ENCODE measurements at places on chromosomes 2 and 18.

DNA sequence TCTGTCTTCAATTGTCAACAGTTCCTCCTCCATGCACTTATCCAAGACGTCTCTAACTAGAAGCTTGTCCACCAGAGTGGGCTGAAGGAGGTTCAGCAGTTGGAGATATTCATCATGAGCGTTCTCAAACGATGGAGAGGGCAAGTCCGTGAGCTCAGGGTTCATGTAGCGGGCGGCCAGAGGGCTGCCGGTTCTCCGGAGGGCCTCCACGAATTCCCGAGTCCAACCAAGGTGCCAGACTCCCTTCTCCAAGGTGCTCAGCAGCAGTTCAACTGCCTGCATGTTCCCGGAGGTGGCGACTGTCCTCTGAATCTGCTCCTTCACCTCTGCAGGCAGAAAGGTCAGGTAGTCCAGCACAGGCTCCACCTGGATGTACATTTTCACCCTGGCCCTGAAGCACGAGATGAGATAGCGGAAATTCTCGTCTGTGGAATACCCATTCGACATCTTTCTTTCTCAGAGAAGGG lies 590 bp downstream of the IFIH1 start:
- DNase-seq: peak; percentile 29

DNA sequence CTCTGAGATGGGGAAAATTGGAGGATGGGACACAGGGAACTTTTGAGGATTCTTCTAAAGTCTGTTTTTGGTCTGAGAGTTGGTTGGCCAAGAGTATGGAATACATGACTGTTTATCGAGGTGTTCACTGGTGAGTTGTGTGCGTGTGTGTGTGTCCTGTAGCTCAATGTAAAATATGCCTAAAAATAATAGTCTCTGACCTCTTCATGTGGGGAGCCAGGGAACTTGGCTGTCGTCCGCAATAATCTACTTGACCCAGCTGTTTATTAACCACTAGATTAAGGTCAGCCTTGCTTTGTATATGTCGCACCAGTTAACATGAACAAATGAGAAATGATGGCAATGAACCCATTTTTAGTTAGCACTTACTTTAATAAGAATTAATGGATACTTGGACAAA lies 177.5 kb upstream of the TPO start:
- no peak for DNase-seq

- DNase-seq: no peak
These were observed 190.4 kb upstream of the CRIM1 start for GRCh38 chr2:36165132-36165531.

GRCh38 chr2:79511320-79511951 lies 1.4 kb upstream of the CTNNA2 start:
- DNase-seq: no peak

DNA sequence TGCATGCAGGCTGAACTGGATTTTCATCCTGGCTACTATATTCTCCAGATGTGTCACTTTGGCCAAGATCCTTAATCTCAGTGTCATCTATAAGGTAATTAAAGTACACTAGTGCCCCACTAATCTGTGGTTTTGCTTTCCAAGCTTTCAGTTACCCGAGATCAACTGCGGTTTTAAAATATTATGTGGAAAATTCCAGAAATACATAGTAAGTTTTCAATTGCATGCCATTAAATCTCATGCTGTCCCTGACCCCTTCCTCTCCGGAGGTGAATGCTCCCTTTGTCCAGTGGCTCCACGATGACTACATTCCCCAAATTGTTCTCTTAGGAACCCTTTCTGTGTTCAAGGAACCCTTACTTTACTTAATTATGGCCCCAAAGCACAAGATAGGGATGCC lies 5.3 kb upstream of the TYMS start:
- DNase-seq: no peak

- DNase-seq: peak; percentile 20
These were observed 782 bp downstream of the MTA3 start for GRCh38 chr2:42569116-42569711.

DNA sequence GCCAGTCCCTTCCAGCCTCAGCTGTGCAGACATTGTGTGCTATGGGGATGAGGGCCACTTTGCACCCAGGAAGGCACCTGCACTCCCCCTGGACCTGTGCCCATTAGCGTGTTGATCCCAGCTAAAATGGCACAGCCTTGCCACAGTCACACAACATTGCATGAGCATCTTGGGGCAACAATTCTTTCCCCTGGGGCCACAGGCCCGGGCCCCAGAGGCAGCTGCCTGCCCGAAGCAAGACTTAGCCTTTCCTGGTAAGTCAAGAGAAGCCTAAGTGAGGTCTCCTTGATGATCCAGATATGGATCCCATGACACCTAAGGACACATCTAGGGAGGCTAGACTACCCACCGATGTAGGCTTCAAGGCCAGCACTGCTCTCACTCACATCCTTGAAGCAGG lies 202.1 kb downstream of the BCL11A start:
- no peak for DNase-seq
